ENCODE measurements at places on chromosomes 16 and 17. TPM values are rescaled to one million over a fixed set of nuclear protein-coding genes. Genes with fewer than 3 reads are reported as not detected.

Gene EFNB3
- total RNA-seq: 0.87 TPM

Gene ITGB3
- total RNA-seq: 111 TPM

- DNase-seq: no peak
Measured at GRCh38 chr16:5315914-5316313, 218.3 kb upstream of the EEF2KMT start.

Gene KRTAP9-4
- total RNA-seq: not detected

Gene PYY
- total RNA-seq: not detected

GRCh38 chr16:35750157-35750689 lies 2290.8 kb downstream of the TP53TG3F start:
- no peak for DNase-seq

DNA sequence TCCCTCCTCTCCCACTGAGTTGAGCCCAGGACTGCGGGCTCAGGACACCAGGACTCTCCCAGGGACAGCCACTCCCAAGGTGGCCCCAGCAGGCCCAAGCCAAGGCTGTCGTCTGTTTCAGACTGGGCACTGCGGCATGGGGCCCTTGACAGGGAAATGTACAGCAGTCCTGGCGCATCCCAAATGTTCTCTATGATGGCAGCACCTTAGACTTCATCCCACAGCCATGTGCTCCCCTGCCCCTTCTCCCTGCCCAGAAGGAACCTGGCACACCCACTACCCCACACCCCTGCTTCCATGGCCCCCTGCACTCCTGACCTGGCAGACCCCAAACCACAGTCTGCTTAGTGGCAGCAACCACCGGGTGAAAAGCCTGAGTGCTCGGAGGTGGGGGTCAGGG lies 18.2 kb downstream of the RBFOX3 start:
- DNase-seq: no peak

DNA sequence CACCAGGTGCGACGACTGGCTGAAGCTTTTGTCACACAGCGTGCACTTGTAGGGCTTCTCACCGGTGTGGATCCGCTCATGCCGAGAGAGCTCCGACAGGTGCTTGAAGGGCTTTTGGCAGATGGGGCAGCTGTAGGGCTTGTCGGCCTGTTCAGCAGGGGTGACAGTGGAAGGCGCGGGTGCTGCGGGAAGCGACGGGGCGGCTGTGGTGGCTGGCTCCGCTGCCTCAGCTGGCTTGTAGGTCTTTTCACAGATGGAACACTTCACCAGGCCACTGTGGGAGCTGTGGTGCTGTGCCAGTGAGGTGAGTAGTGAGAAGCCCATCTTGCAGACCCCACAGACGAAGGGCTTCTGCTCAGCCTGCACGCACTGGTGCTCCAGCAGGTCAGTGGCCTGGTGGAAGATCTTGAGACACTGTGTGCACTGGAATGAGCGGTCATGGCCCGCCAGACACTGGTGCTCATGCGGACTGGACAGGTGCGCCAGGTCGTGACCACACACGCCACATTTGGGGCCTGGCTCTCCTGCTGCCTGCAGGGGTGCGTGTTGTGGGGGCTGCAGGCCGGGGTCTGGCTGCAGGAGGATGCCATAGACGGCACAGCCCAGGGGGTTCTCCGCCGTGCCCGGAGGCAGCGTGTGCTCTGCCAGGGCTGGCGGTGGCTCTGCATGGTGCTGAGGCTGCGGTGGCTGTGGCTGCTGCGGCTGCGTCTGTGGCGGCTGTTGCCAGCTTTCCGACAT lies 2.8 kb downstream of the ZNF319 start:
- DNase-seq: no peak

- DNase-seq: no peak
Measured at GRCh38 chr16:30064729-30065101, 845 bp upstream of the ALDOA start.

DNA sequence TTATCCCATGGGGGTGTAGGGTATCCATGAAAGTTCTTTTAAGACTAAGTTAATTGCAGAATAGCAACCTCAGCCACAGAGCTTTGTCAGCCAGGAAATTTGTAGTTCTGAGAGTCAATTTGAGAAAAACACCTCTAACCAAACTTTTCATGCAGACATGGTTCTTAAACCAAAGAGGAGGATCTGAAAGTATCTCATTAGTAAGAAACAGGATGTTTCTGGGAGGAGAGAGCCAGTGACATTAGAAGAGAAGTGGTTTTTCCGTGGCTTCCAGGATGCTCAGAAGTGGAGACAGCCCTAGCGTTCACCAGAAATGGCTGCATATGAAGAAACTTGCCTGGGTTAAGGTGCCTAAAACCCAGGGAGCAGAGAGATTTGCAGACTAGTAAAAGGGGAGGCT lies 7.9 kb downstream of the GNAO1 start:
- no peak for DNase-seq

GRCh38 chr17:10739386-10739785 lies 9.6 kb upstream of the TMEM220 start:
- no peak for DNase-seq

Gene ASPA
- total RNA-seq: not detected

DNA sequence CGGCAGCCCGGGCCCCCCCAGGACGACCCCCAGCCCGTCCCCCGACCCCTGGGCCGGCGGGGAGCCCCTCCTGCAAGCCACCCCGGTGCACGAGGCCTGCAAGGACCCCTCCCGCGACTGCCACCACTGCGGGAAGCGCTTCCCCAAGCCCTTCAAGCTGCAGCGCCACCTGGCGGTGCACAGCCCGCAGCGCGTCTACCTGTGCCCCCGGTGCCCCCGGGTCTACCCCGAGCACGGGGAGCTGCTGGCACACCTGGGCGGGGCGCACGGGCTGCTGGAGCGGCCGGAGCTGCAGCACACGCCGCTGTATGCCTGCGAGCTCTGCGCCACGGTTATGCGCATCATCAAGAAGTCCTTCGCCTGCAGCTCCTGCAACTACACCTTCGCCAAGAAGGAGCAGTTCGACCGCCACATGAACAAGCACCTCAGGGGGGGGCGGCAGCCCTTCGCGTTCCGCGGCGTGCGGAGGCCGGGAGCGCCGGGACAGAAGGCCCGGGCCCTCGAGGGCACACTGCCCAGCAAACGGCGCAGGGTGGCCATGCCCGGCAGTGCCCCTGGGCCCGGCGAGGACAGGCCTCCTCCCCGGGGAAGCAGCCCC lies 15.6 kb upstream of the ZFPM1 start:
- no peak for DNase-seq

Gene TNFRSF17
- total RNA-seq: not detected

Gene DCTPP1
- total RNA-seq: 35.9 TPM

GRCh38 chr16:78980825-78981224 lies 619.7 kb downstream of the MAF start:
- DNase-seq: no peak

Gene AMFR
- total RNA-seq: 116 TPM

Gene GPS1
- total RNA-seq: 122 TPM

Gene CES5A
- not detected for total RNA-seq

GRCh38 chr16:88920618-88921590 lies 54.4 kb upstream of the PABPN1L start:
- peak; percentile 31 for DNase-seq

- DNase-seq: no peak
Measured at GRCh38 chr16:63787014-63787413, 1334.8 kb downstream of the CDH11 start.

Gene ADORA2B
- 17.0 TPM for total RNA-seq

GRCh38 chr17:74682028-74682427 lies 30.7 kb downstream of the CD300LF start:
- no peak for DNase-seq

- DNase-seq: no peak
Measured at GRCh38 chr16:3718019-3718391, 681 bp upstream of the TRAP1 start.
